Peyer's patch (tissue), 4 donors: ENCODE measurements at places on chromosomes 3 and 15. TPM values are rescaled to one million over a fixed set of nuclear protein-coding genes. Genes with fewer than 3 reads are reported as not detected.
A peak's percentile ranks its signal among the peaks of the same experiment; 100 is the strongest.

GRCh38 chr15:22887157-22887951 lies 48.9 kb downstream of the NIPA2 start:
- H3K27me3 ChIP-seq = no peaks in the 10 kb centered on the region
- peak; percentile 71 for DNase-seq
- H3K4me3 ChIP-seq = no peak overlapping the region
- H3K36me3 ChIP-seq = no peaks in the 10 kb centered on the region

- H3K4me1 ChIP-seq = no peaks in the 10 kb centered on the region
- no peaks in the 10 kb centered on the region for H3K36me3 ChIP-seq
- H3K27ac ChIP-seq = peak within 1 kb of the TSS; percentile 70
- no peaks in the 10 kb centered on the region for H3K27me3 ChIP-seq
Measured at GRCh38 chr3:127822041-127822681, at the start of gene MGLL. Gene MGLL, minus strand, starts transcription at chr3:127822515. Its CDS starts 197 bp downstream, at chr3:127822318.

DNA sequence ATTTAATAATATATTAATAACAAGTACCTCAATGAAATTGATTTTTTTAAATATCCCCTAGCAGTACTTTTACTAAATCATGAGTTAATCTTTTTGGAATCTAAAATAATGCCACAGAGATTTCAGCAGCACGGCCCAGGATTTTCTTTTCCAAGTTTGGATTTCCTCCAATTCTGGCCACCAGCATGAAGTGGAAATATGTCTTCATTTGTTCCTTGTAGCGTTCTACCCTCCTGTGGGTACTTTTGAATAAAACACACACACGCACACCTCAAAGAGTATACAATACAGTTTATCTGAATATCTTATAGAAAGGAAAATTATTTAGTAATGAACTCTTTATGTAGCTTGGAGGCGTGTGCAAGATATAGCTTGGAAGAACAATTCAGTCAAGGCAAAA lies 125.1 kb upstream of the STT3B start:
- no peaks in the 10 kb centered on the region for H3K4me1 ChIP-seq
- no peak overlapping the region for H3K4me3 ChIP-seq
- no peak for DNase-seq
- no peaks in the 10 kb centered on the region for H3K27me3 ChIP-seq

GRCh38 chr15:69782139-69782658 lies 315.5 kb downstream of the TLE3 start:
- no peaks in the 10 kb centered on the region for H3K4me1 ChIP-seq
- H3K36me3 ChIP-seq = no peaks in the 10 kb centered on the region
- H3K27ac ChIP-seq = no peak overlapping the region

Gene HTR3E
- total RNA-seq = 1.2 TPM

Gene ATP13A4
- total RNA-seq = 2.1 TPM

Gene EFCC1
- 40.4 TPM for total RNA-seq

Gene GLDN
- total RNA-seq = not detected

GRCh38 chr3:2677501-2677900 lies 432.7 kb downstream of the IL5RA start:
- H3K36me3 ChIP-seq = no peaks in the 10 kb centered on the region
- H3K27ac ChIP-seq = no peak overlapping the region
- no peak overlapping the region for H3K4me3 ChIP-seq
- H3K4me1 ChIP-seq = no peaks in the 10 kb centered on the region

DNA sequence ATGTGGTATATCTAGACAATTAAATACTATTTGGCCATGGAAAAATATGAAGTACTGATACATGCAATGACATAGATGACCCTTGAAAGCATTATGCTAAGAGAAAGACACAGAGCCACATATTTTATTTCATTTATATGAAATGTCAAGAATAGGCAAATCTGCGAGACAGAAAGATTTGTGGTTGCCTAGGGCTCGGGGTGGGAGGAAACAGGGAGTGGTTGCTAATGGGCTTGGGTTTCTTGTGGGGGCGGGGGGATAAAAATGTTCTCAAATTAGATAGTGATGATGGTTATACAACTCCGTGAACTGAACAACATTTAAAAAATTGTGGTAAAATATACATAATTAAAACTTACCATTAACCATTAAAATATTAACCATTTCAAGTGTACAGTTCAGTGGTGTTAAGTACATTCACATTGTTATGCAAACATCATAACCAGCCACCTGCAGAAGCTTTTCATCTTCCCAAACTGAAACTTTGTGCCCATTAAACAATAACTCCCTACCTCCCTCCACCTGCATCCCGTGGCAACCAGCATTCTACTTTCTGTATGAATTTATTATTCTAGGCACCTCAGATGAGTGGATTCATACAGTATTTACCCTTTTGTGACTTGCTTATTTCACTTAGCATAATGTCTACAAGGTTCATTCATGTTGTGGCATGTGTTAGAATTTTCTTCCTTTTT lies 24.3 kb upstream of the ANP32A start:
- no peak overlapping the region for H3K4me3 ChIP-seq
- no peak for DNase-seq
- no peak overlapping the region for H3K27ac ChIP-seq
- H3K4me1 ChIP-seq = no peaks in the 10 kb centered on the region
- peaks cover 9% of the 10 kb centered on the region for H3K27me3 ChIP-seq

DNA sequence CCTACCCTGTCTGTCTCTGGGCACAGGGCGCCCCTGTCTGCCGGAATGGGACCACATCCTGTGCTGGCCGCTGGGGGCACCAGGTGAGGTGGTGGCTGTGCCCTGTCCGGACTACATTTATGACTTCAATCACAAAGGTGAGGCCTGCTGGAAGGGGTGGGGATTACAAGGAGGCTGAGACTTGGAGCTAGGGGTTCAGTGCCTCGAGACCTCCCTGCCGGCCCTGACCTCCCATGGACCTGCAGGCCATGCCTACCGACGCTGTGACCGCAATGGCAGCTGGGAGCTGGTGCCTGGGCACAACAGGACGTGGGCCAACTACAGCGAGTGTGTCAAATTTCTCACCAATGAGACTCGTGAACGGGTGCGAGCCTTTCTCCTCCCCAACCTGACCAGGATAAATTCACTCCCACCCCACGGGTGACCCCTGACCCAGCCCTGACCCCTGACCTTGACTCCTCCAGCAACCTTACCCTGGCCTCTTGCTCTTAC lies 20.4 kb downstream of the PTH1R start:
- no peak overlapping the region for H3K4me3 ChIP-seq
- H3K36me3 ChIP-seq = no peaks in the 10 kb centered on the region
- no peak for DNase-seq
- peaks cover 10% of the 10 kb centered on the region for H3K4me1 ChIP-seq
- no peak overlapping the region for H3K27ac ChIP-seq
- no peaks in the 10 kb centered on the region for H3K27me3 ChIP-seq

Gene ANKUB1
- not detected for total RNA-seq

- no peak overlapping the region for H3K27ac ChIP-seq
- H3K4me1 ChIP-seq = no peaks in the 10 kb centered on the region
- H3K36me3 ChIP-seq = peaks cover 33% of the 10 kb centered on the region
- no peak for DNase-seq
- H3K4me3 ChIP-seq = no peak overlapping the region
Measured at GRCh38 chr3:156551746-156552145, 3.2 kb downstream of the SSR3 start.

DNA sequence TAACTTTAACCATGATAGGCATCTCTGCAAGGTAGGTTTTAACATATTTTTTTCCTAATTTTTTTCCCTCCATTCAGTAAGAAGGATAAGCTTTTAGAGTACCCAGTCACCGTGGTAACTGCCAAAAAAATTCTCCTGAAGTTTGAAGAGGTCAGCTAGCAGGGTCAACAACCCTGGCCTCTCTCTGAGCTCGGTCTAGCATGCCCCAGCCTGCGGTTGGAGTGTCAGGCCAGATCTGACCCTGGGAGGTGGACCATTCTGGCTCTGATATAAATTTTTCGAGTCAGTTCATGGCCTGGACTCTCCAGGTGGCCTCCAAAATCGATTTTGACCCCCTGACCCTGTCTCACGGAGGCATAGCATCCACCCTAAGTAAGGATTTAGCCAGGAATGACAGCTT lies 29.7 kb downstream of the SOX2 start:
- no peak for DNase-seq
- no peaks in the 10 kb centered on the region for H3K36me3 ChIP-seq
- no peak overlapping the region for H3K4me3 ChIP-seq
- no peaks in the 10 kb centered on the region for H3K27me3 ChIP-seq

- DNase-seq = no peak
- no peak overlapping the region for H3K27ac ChIP-seq
- no peaks in the 10 kb centered on the region for H3K4me1 ChIP-seq
- no peaks in the 10 kb centered on the region for H3K36me3 ChIP-seq
- H3K27me3 ChIP-seq = no peaks in the 10 kb centered on the region
Measured at GRCh38 chr15:69902414-69903062, 195.2 kb downstream of the TLE3 start.

DNA sequence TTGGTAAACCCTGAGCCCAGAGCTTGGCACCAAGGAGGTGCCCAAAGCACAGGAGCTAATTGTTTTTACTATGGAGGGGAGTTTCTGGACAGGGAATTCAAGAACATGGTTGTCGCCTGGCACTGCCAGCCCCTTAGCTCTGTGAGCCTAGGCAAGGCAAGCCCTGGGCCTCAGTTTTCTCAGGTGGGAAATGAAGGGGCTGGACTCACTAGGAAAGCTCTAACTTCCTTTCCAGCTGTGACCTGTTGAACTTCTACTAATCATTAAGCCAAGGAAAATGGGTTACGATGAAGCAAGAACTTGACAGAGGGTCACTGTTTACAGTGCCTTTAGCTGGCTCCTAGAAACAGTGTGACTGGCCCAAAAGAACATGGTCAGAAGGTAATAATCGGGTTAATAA lies 277.2 kb downstream of the SHQ1 start:
- no peaks in the 10 kb centered on the region for H3K36me3 ChIP-seq
- H3K4me1 ChIP-seq = no peaks in the 10 kb centered on the region
- H3K27me3 ChIP-seq = no peaks in the 10 kb centered on the region
- no peak overlapping the region for H3K4me3 ChIP-seq

Gene SYNPR
- total RNA-seq = not detected

Gene STAB1
- 27.0 TPM for total RNA-seq

Gene USP4
- total RNA-seq = 106 TPM

Gene NMNAT3
- 13.5 TPM for total RNA-seq

Gene PDCD10
- total RNA-seq = 99.9 TPM

Gene PTH1R
- total RNA-seq = 2.4 TPM

- H3K27me3 ChIP-seq = no peaks in the 10 kb centered on the region
- no peaks in the 10 kb centered on the region for H3K4me1 ChIP-seq
- DNase-seq = no peak
- H3K36me3 ChIP-seq = no peaks in the 10 kb centered on the region
Measured at GRCh38 chr3:28564211-28564610, 215.6 kb upstream of the AZI2 start.

Gene ANKDD1A
- 13.2 TPM for total RNA-seq

DNA sequence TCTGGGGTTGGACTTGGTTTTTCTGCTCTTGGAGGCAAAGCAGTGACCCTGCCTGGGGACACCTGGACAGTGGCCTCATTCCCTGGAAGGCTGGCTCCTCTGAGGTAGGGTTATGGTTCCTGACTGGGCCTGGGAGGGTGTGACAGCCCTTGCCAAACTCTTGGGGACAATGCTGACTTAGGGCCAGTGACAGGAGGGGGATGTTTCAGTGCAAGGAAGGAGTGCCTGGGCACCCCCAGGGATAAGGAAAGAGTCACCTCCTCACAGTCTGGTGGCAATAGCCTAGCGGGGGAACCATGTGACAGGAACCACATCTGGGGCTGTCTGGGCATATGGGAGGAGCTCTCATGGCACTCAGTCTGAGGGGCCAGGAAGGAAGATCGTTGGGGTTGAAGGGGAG lies 91.8 kb downstream of the ABHD5 start:
- H3K36me3 ChIP-seq = no peaks in the 10 kb centered on the region
- H3K27ac ChIP-seq = no peak overlapping the region
- DNase-seq = no peak
- H3K4me1 ChIP-seq = no peaks in the 10 kb centered on the region
- no peaks in the 10 kb centered on the region for H3K27me3 ChIP-seq
- no peak overlapping the region for H3K4me3 ChIP-seq

Gene CCDC71
- total RNA-seq = 37.1 TPM

DNA sequence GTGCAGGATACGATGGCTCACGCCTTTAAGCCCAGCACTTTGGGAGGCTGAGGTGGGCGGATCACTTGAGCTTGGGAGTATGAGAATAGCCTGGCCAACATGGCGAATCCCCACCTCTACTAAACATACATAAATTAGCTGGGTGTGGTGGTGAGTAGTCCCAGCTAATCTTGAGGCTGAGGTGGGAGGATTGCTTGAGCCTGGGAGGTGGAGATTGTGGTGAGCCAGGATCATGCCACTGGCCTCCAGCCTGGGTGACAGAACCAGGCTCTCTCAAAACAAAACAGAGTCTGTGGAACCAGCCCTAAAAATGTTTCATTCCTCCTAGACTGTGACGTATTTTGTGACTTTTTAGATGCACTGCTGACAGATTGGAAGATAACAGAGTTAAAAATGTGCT lies 34.3 kb upstream of the RAD51 start:
- DNase-seq = no peak
- H3K27me3 ChIP-seq = no peaks in the 10 kb centered on the region
- H3K27ac ChIP-seq = no peak overlapping the region

DNA sequence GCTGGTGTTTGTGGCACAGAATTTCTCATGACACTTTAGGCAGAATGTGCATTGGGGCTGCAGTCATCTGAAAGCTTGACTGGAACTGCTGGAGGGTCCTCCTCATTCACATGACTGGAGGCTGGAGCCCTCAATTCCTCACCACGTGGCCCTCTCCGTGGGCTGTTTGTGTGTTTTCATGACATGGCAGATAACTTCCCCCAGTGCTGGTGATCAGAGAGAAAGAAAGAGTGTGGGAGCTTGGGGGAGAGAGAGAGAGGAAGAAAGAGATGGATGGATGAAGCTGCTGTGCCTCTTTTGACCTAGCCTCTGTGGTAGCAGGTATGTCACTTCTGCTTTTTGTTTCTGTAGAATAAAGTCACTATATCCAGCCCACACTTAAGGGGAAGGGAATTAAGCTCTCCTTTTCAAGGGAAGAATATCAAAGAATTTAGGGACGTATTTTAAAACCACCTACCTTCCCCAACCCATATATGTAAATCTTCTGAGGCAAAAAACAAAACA lies 169.6 kb upstream of the IL12A start:
- no peak overlapping the region for H3K27ac ChIP-seq
- H3K27me3 ChIP-seq = no peaks in the 10 kb centered on the region
- H3K4me3 ChIP-seq = no peak overlapping the region
- DNase-seq = no peak
- H3K36me3 ChIP-seq = no peaks in the 10 kb centered on the region

DNA sequence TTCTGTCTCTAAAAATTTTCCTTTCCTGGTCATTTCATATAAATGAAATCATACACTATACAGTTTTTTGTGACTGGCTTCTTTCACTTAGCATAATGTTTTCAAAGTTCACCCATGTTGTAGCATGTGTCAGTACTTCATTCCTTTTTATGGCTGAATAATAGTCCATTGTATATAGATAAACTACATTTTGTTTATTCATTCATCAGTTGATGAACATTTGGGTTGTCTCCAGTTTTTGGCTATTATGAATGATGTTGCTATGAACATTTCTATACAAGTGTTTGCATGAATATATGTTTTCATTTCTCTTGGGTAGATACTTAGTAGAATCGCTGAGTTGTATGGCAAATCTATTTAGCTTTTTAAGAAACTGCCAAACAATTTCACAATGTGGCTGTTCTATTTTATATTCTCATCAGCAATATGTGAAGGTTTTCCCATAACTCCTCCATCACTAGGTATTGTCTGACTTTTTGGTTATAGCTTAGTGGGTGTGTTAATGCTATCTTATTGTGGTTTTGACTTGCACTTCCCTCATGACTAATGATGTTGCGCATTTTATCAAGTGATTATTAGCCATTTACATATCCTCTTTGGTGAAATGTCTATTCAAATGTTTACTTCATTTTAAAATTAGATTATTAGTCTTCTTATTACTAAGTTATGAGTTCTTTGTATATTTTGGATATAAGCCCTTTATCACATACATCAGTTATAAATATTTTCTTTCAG lies 21.7 kb upstream of the AP4E1 start:
- no peak overlapping the region for H3K27ac ChIP-seq
- H3K4me3 ChIP-seq = no peak overlapping the region
- DNase-seq = no peak
- H3K36me3 ChIP-seq = no peaks in the 10 kb centered on the region
- no peaks in the 10 kb centered on the region for H3K4me1 ChIP-seq
